ENCODE measurements at places on chromosomes 2 and 18.

DNA sequence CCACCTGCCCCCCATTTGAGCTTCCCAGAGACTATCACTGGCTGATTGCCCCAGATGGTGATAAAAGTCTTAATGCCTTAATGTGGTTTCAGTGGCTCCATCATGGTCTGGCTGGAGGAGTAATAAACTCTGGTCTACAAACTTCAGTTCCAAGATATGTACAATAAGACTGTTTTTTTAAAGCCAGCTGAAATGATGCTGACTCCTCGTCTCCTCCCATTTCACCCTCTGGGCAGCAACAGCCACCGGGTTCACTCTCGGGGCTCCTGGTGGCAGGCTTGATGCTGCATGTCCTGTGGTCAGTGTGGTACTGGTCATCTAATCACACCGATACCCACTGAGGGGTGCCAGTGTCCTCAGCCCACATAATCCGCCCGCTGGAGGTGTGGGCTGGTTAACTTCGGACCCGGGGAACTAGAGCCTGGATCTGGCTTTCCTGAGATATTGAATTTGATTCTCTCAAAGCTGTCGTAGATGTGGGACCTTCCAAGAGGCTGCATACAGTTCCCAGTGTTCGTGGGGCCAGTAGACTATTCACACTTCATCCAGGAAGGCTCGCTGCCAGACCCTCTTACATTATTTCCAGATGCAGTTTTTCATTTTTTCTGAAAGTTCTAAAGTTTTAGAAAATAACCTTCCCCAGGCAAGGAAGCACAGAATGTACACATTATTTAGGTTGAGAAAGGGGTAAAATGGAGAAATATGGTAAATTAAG, 95.3 kb downstream of the GALR1 start:
- no peak for DNase-seq

DNA sequence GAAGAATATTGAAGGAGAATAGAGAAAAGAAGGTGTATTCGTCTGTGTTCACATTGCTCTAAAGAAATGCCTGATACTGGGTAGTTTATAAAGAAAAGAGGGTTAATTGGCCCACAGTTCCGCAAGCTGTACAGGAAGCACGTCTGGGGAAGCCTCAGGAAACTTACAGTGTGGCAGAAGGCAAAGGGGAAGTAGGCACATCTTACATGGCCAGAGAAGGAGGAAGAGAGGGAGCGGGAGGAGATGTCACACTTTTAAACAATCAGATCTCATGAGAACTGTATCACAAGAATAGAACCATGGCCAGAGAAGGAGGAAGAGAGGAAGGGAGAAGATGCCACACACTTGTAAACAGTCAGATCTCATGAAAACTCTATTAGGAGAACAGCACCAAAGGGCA, 159.6 kb upstream of the TPO start:
- no peak for DNase-seq

GRCh38 chr2:64617631-64618151, 36.0 kb downstream of the SERTAD2 start:
- DNase-seq, result no peak

DNA sequence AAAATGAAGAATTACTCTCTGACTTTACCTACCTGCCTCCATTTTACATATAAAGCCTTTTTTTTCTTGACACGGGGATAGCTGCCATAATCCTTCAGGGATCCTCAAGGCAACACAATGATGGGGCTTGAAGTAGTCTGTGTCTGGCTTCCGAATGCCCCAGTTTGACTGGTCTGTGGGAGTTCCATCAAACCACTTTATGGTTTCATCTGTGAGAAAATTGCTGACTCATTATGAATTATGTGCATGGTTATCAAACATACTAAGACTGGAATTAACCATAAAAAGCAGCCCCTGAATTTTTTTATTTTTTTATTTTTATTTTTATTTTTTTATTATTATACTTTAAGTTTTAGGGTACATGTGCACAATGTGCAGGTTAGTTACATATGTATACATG, 117.5 kb downstream of the PLA2R1 start:
- no peak for DNase-seq

DNA sequence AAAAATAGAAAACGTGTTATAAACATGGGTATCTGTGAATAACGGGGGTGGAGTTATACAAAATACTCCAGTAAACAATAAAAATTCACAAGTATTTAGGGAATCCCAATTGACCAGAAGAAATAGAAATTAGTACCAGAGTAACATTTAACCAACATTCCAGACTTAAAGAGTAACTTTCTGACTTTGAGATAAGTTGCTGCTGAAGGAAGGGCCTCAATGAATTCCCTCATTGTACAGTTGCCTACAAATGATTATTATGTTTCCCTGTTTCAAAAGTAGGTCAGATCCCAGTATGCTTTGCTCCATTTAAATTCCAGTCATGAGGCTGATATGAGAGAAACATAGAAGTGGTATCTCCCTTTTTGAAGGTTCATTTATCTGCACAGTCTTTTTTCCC, 88.3 kb upstream of the KCNH7 start:
- DNase-seq, result no peak

DNA sequence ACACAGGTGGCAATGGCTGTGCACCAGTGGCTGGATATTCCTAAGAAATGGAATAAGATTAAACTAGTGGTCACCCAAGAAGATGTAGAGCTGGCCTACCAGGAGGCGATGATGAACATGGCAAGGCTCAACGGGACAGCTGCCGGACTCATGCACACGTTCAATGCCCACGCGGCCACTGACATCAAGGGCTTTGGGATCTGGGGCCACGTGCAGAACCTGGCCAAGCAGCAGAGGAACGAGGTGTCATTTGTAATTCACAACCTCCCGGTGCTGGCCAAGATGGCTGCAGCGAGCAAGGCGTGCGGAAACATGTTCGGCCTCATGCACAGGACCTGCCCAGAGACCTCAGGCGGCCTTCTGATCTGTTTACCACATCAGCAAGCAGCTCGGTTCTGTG, 190.8 kb downstream of the FTCDNL1 start:
- DNase-seq, result no peak

GRCh38 chr2:230412371-230412711, 3.7 kb upstream of the SP100 start:
- DNase-seq, result no peak

DNA sequence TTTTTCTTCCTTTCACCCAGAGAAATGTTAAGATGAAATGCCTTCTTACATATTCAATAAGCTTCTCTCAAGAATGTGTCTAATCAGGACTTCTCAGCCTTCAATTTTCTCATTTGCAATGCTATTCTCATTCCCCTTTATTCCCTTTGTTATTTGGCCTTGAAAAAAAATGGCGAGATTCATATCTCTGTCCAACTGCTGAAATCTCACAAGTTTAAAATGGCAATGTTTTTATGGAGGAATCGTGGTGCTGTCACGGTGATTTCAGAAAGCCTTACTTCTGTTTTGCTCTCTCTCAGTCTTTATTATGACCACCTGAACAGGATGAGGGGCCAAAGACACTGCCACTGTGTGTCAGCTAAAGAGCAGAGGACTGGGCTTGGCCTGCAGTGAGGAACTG, 928.5 kb downstream of the DCC start:
- no peak for DNase-seq

- peak; percentile 76 for DNase-seq
These were observed 1.3 kb downstream of the PGAP1 start for GRCh38 chr2:196925051-196925767.

- no peak for DNase-seq
These were observed 30.6 kb downstream of the HNRNPLL start for GRCh38 chr2:38572167-38572566.

DNA sequence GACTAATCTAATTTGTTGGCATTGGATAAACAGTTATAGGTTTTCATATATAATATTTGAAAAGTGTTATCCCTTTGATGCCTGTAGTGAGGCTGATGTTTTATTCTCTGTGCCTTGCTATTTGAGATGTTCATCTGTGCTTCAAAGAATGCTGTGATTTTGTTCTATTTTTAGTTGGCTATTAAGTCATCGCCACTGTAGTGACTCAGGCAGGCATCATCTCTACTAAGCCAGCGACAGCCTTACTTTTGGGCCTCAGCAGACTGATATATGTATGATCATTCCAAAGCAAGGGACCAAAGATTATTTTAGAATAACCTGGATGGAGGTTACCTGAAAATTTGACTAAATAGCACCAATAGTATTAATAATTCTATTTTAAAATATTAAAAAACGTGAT, 1674.5 kb upstream of the NXPH2 start:
- DNase-seq, result no peak

GRCh38 chr2:163613266-163613731, 122.5 kb downstream of the FIGN start:
- no peak for DNase-seq

GRCh38 chr2:197237291-197238042, 73.1 kb downstream of the ANKRD44 start:
- DNase-seq, result no peak

GRCh38 chr2:199798831-199799580, 52.0 kb downstream of the FTCDNL1 start:
- DNase-seq, result no peak

- peak; percentile 70 for DNase-seq
These were observed 72.0 kb upstream of the ZCCHC2 start for GRCh38 chr18:62450546-62451410.

DNA sequence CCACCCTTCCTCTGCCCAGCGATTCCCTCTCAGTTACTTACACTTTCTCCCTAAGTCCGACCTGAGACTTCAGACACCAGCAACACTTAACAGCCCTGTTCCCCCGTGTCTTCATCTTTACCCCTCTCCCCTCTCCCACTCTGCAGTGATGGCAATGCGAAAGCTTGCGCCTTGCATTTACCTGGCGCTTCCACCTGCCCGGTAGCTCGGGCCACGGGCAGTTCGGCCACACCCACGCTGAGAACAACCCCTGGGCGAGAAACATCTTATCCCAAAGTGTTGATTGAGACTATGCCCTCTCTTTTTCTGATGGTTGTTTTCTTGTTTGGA, 558 bp downstream of the DNAJC10 start:
- no peak for DNase-seq

DNA sequence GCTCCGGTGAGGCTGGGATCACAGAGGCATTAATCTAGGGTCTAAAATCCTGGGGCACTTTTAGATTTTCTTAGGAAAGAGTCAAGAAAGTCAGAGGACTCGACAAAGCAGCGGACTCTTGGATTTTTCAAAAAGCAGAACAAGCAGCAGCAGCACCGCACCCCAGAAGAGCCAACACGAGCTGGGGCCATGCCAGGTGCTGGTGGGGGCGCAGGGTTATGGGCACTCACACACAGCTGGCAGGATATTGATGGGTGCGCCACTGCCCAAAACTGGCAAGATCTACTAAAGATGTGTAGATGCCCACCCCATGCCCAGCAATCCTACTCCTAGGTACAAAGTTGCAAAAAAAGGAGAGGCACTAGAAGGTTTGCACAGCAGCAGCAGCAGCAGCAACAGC, 33.9 kb upstream of the SEMA4C start:
- DNase-seq, result no peak

DNA sequence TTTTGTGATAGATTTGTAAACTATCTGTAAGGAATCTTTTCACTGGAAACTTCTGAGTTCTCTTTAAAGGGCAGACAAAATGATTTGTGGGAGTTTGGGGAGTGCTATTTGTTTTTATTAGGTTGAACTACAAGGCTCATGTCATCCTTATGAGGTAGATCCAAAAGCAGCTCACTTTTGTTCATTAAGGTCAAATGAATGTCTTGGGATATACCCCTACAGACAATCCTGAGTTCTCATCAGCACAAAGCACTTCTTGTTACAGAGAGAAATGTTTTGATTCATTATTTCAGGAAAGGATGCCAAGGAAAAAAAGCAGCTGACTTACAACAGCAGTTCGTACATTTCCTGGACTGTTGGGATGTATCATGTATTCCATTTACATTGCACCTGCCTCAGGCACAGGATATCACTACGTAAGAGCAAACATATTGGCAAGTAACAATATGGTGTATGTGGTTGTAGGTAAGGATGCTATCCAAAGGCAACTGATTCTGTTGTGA, 68.9 kb downstream of the DCC start:
- DNase-seq, result no peak

DNA sequence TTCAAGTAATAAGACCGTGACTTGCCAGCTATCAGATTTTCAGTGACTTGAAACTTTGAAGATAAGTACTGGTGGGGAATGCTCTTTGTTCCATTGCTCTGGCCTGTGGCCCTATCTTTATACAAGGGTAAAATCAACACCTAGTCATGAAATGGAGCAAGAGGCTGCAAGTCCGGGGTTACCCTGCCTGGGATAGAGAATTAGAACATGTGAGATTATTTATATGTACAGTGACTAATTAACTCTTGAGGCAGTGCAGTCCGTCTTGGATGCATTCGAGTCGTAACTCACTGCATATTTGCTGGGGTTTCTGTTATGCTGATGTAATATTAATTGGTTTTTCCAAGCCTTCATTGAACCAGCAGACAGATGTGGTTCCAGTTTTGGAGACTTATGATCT, 105.8 kb upstream of the LYPD6 start:
- no peak for DNase-seq

- no peak for DNase-seq
These were observed 14.0 kb upstream of the ST6GAL2 start for GRCh38 chr2:106899786-106900530.

- no peak for DNase-seq
These were observed 200.8 kb downstream of the PLCL1 start for GRCh38 chr2:198004921-198005829.

GRCh38 chr2:196959734-196960338, 33.3 kb upstream of the PGAP1 start:
- no peak for DNase-seq

- DNase-seq, result no peak
These were observed 17.2 kb downstream of the MBP start for GRCh38 chr18:77115192-77115953.

DNA sequence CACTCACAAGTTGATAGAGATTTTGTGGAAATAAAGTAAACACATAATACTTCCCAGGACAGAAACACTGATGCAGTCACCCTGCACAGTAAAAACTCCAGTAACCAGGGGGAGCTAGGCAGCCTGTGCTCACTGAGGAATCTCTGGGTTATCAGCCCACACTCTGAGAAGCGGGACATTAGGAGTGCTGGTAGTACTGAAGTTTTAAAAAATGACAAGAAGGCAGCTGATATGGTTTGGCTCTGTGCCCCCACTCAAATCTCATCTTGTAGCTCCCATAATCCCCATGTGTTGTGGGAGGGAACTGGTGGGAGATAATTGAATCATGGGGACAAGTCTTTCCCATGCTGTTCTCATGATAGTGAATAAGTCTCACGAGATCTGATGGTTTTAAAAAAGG, 31.4 kb downstream of the KCTD1 start:
- no peak for DNase-seq

DNA sequence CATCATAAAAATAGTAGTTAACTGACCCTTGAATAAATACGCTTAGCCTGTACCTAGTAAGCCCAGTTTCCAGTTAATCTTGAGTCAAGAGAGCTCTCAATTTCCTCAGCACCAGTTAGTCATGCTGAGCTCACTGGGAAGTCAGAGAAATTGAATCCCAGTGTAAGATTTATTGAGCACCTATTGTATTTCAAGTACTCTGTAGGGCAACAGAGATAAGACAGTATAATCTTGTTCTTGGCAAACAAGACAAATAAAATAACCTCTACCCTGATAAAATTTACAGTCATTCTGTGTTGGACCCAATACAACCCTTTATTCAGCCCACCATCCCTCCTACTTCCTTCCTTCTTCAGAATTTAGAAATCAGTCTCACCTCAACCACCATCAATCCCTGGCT, 71.9 kb upstream of the NRP2 start:
- DNase-seq, result no peak

- DNase-seq, result peak; percentile 29
These were observed 70.6 kb downstream of the RPE start for GRCh38 chr2:210072922-210073509.
